ENCODE measurements at places on chromosomes 1 and 21.

- DNase-seq = no peak
These were observed 51.0 kb upstream of the ERRFI1 start for GRCh38 chr1:8077120-8077573.

DNA sequence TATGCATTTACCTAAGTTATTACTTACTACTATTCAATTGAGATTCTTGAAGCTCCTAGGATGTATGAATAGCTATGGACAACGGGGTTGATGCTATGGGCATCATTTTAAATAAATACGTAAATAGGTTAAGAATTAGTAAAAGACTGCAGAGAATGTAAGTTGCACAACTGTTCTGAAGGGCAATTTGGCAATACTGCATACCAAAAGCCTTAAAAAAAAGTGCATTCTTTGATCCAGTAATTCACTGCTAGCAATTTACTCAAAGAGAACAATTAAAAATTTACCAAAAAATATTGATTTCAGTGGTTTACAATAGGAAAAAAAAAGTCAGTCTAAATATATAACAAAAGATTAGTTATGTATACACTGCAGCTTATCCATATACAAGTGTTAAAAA is 3.5 kb downstream of the ARPC5 start:
- DNase-seq = no peak

DNA sequence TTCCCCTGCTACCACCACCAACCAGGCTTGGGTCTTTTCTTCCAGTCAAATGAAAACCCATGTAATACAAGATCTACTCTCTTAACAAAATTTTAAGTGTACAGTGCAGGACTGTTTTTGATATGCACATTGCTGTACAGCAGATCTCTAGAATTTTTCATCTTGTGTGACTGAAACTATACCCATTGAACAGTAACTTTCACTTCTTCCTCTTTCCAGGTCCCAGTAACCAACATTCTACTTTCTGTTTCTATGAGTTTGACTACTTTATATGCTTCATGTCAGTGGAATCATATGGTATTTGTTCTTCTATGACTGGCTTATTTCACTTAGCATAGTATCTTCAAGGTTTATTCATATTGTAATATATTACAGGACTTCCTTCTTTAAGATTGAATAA is 45.3 kb upstream of the PLPPR4 start:
- no peak for DNase-seq

GRCh38 chr1:26318338-26319064 is 743 bp downstream of the CD52 start:
- DNase-seq = no peak

- no peak for DNase-seq
These were observed 47.5 kb upstream of the COL6A1 start for GRCh38 chr21:45934085-45934484.

GRCh38 chr1:233359431-233359830 is 31.9 kb downstream of the MAP3K21 start:
- no peak for DNase-seq

- no peak for DNase-seq
These were observed 18.3 kb downstream of the NPR1 start for GRCh38 chr1:153696741-153697140.

DNA sequence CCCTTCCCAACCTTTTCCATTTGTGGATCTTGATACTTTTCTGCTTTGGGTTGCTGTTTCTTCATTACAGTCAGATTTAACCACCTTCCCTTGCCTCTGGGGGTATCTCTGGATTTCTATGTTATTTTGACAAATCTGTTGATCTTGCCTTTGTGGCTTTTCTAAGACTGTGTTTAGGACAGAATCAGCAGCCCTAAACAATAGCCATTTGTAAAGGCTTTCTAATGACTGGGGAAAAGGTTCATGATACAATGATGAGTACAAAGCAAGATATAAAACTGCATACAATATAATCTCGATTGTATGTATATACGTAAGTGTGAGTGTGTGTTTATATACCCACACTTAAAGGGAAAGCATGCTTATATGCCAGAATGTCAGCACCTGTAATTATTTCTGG is 27.8 kb downstream of the FAM20B start:
- DNase-seq = no peak

GRCh38 chr1:19028546-19029129 is 72.2 kb upstream of the IFFO2 start:
- no peak for DNase-seq

DNA sequence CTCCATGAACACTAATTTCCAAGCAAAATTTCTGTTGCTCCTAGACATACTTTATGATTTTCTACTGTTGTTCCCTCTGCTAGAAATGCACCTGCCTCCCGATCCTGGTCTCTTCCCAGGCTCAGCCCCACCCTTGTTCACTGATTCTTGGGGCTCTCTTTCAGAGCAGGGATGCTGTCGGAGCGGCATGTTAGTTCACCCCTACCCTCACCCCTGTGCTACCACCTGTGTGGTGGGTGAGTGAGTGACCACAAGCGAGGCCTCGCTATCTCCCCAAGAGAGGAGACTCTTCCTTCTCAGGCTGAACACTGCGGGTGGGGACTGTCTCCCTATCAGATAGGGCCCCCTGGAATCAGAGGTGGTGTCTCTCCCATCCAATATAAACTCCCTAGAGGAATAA is 4.9 kb upstream of the S100A8 start:
- no peak for DNase-seq

DNA sequence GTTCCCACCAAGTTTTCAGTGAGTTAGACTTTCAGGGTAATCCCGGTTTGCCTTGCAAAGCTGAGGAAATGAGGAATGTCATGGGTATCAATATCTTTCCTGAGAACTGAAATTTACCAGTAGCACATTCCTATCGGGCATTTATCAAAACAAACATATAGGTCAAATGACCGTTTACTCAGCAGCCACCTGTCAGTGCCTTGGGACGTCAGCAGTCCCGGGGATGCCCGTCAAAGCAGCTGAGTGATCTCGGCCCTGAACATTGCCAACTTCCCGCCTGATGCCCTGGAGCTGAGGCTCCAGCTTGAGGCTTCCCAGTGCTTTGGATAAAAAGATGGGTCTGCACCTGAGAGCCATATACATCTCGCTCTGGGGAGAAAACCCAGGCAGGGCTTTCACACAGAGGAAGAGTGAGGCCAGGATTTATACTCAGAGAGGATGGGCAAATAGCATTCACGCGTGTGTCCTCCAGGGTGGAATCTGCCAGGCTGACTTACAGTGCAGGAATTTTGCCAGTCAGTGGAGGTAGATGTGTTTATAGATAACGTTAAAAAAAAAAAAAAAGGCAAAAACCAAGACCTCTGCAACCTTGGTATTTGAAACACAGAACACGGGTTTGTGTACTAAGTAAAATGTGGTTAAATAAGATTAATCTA is 435.7 kb upstream of the VAMP3 start:
- no peak for DNase-seq

DNA sequence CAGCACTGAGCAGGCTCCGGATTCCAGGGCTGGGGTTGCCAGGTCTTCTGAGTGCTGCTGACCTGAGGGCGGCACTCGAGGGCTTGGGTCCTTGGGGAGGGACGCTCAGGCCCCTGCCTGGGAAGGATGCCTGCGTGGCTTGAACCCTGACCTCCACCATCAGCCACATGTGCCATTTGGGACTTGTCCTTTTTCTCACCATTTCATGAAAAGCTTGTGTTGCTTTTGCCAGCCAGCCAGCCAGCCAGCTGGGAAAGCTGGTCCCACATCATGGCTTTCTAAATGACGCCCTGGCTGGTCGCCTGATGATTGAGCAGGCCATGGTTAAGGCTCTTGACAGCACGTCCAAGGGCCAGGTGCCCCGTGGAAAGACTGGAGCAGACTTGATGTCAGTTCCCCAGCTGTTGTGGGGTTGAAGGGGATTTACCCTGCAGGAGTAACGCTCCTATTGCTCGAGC is 168.7 kb downstream of the CAMTA1 start:
- no peak for DNase-seq

GRCh38 chr1:229227298-229227919 is 43.5 kb upstream of the RAB4A start:
- peak; percentile 64 for DNase-seq

- DNase-seq = no peak
These were observed 10.2 kb downstream of the CAMK1G start for GRCh38 chr1:209593747-209594146.

- no peak for DNase-seq
These were observed 170.8 kb downstream of the ZSCAN20 start for GRCh38 chr1:33643216-33643615.

- DNase-seq = no peak
These were observed 127.6 kb downstream of the XCL2 start for GRCh38 chr1:168416220-168416619.

GRCh38 chr1:206588492-206588891 is 23.8 kb downstream of the EIF2D start:
- DNase-seq = no peak

- no peak for DNase-seq
These were observed 44.2 kb downstream of the SMYD2 start for GRCh38 chr1:214324896-214325800.

- DNase-seq = no peak
These were observed 20.5 kb downstream of the WLS start for GRCh38 chr1:68211761-68212380.

DNA sequence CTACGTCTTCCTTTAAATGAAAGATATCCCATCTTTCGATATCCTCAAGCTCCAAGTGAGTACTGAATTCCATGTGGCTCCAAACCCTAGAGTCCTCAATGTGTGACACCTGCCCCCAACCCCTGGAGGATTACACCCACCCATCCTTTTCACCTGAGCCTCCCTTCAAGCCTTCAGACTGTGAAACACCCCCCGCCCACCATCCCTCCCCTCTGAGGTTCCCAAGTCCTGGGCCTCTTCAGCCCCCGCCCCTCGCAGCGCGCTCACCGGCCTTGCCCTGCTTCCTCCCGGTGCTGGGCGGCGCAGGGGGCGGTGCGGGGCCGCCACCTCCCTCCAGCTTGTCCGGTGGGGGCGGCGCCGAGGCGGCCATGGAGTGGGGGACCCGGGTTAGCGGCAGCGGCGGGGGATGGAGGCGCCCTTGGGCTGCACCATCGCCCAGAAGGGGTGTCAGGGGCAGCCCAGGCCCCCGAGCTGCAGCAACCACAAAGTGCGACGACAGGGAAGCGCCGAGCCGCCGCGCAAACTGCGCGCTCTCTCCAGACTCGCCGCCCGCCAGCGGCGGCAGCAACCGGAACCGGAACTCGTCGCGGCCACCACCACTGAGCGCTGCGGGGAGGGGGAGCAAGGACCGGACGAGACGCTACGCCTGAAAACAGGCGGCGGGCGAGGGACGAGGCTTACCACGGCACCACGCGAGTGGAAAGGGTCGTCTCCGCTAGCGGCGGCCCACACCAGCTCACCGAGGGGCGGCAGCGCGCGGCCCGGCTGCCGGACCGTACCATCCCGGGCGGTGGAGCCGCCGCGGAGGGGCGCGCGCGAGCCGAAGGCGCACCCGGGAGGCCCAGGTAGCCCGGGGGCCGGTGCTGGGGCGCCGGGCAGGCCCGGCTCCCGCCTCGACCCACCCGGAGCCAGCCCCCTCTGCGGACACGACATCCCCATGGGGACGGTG is at the start of gene PYGO2:
TSS of gene PYGO2 (minus strand) at position 576 of the 949 bp plus-strand sequence. CDS start at position 370, 206 bp downstream.
- peak; percentile 35 for DNase-seq
